ENCODE measurements at places on chromosomes 4 and X. TPM values are rescaled to one million over a fixed set of nuclear protein-coding genes. Genes with fewer than 3 reads are reported as not detected.

USP46 gene
- total RNA-seq, result 15.0 TPM

GRCh38 chr4:81081156-81081555, 50.6 kb downstream of the BMP3 start:
- no peak for DNase-seq

DNA sequence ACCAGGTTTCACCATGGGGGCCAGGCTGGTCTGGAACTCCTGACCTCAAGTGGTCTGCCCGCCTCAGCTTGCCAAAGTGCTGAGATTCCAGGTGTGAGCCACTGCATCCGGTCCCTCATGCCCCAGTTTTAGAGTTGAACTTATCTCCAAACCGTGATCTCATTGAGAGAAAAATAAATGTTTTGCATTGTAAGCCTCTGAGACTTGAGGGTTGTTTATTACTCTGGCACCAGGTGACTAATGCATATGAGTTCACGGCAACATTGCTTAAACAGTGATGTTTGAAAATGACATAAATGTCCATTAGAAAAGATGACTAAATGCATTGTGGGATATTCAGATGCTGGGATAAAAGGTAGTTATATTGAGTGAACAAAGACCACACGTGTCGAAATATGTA, 22.9 kb upstream of the FAT1 start:
- no peak for DNase-seq

GRCh38 chr4:83152746-83153145, 38.2 kb upstream of the PLAC8 start:
- DNase-seq, result no peak

GRCh38 chr4:1754336-1754735, 33.0 kb downstream of the TACC3 start:
- no peak for DNase-seq

- no peak for DNase-seq
These were observed 69.0 kb downstream of the LNX1 start for GRCh38 chr4:53522334-53522733.

UGT2B17 gene
- total RNA-seq, result not detected

Data from psoas muscle (tissue), 8 donors.